IMR-90 (cell line): ENCODE measurements at places on chromosomes 12 and 14. TPM values are rescaled to one million over a fixed set of nuclear protein-coding genes. Genes with fewer than 3 reads are reported as not detected.
A peak's percentile ranks its signal among the peaks of the same experiment; 100 is the strongest.

The OR6C76 gene
- polyA plus RNA-seq: not detected in 2 replicates

The PRKD1 gene
- 12.2 and 14.2 TPM in 2 replicates for polyA plus RNA-seq

GRCh38 chr12:51868821-51869495, 18.9 kb upstream of the ANKRD33 start:
- no peak for DNase-seq

DNA sequence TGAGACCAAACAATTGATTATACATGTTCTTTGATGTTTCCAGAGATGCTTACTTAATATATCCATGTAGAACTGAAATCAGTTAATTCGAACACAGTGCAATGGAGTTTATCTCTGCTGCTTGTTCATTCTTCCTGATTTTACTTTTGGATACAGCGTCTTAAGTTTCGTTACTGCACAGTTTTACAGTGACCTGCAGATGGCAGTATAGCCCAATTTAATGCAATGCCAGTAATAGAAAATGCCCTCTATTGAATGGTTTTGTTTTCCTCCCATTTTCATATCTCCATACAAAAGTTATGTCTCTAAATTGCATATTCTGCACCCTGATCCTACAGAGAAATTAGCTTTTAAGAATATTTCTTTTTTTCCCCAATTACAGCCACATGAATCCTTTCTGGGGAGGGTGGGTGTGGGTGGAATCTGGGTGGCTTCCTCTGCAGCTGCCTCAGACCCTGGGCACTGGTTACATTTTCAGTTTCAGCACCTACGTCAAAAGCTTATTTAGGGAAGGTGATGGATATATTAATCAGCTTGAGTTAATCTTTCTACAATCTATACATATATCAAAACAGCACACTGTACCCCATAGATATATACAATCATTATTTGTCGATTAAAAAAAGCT, 101.1 kb upstream of the DCD start:
- peak; percentile 47 for DNase-seq
